NCI-H345 (cell line): ENCODE measurements at places on chromosomes 13 and 19.

- DNase-seq = no peak
These were observed 4.8 kb downstream of the FFAR3 start for GRCh38 chr19:35363001-35363590.

GRCh38 chr13:22220151-22221135, 549.6 kb downstream of the FGF9 start:
- no peak for DNase-seq

GRCh38 chr13:67224148-67224846, 5.8 kb downstream of the PCDH9 start:
- DNase-seq = peak; percentile 81

GRCh38 chr19:30116984-30117555, 175.0 kb downstream of the URI1 start:
- DNase-seq = no peak

GRCh38 chr19:54248016-54248601, 5.5 kb upstream of the LILRA6 start:
- DNase-seq = no peak

GRCh38 chr13:71399631-71400215, 467.3 kb downstream of the DACH1 start:
- DNase-seq = no peak

GRCh38 chr13:48502601-48503319, 30.1 kb downstream of the RCBTB2 start:
- DNase-seq = no peak

GRCh38 chr19:44747739-44748425, 626 bp upstream of the BCL3 start:
- no peak for DNase-seq

GRCh38 chr13:76860706-76861105, 25.5 kb downstream of the KCTD12 start:
- DNase-seq = no peak

- DNase-seq = no peak
These were observed 64.4 kb downstream of the RASA3 start for GRCh38 chr13:114067886-114068651.

GRCh38 chr19:5448374-5448773, 6.8 kb upstream of the ZNRF4 start:
- peak; percentile 67 for DNase-seq

DNA sequence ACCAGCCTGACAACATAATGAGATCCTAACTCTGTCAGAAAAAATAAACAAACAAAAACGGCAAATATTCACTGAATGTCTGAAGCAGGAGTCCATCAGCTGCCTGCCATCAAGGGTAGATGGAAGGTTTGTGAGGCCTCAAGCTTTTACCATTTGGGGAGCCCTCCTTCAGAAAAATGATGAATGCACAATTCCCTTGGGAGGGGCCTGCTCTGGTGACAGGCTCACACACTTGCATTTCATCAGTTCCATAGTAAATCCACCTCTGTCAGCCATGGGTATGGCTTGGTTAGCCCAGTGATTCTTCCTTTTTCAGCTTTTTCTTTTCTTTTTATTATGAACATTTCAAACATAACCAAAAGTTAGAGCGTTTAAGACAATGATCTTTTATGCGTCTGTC, 26.3 kb upstream of the KATNAL1 start:
- DNase-seq = no peak

- no peak for DNase-seq
These were observed 1.0 kb downstream of the MBNL2 start for GRCh38 chr13:97223037-97223710.

DNA sequence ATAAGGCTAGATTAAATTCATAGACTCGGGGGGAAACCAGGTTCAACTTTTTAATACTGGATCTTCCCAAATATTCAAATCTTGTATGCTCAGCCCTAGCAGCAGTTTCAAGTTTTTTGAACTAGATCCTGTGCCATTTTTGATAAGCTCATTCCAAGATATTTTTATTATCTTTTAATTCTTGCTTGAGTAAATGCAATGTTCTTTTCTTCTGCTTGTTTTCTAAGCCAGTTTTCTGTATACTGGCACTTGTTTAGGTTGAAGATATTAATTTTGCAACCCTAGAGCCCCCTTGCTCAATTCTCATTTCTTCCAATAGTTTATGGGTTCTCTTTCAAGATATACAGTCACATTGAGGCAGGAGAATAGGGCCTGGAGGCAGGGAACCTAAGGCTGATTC, 13.1 kb upstream of the PNMA8C start:
- no peak for DNase-seq

- DNase-seq = no peak
These were observed 28.6 kb downstream of the PEPD start for GRCh38 chr19:33492951-33493350.

- DNase-seq = no peak
These were observed 22.7 kb downstream of the MPND start for GRCh38 chr19:4365791-4366665.

- DNase-seq = no peak
These were observed 116.0 kb downstream of the SOX1 start for GRCh38 chr13:112182846-112183531.

GRCh38 chr19:4728871-4729270, 5.2 kb upstream of the DPP9 start:
- no peak for DNase-seq

DNA sequence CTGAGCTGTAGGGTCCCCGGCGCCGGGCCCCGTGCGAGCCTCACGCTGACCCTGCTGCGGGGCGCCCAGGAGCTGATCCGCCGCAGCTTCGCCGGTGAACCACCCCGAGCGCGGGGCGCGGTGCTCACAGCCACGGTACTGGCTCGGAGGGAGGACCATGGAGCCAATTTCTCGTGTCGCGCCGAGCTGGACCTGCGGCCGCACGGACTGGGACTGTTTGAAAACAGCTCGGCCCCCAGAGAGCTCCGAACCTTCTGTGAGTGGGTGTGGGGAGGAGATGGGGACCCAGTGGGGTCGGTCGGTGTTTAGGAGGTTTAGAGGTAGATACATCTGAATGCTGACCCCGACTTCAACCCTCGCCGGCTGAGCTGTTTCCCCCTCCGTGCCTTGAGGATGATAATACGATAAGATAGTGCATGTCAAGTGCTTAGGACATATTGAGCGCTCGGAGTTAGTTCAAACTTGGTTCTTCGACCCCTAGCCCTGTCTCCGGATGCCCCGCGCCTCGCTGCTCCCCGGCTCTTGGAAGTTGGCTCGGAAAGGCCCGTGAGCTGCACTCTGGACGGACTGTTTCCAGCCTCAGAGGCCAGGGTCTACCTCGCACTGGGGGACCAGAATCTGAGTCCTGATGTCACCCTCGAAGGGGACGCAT, 1.9 kb downstream of the ICAM5 start:
- no peak for DNase-seq

DNA sequence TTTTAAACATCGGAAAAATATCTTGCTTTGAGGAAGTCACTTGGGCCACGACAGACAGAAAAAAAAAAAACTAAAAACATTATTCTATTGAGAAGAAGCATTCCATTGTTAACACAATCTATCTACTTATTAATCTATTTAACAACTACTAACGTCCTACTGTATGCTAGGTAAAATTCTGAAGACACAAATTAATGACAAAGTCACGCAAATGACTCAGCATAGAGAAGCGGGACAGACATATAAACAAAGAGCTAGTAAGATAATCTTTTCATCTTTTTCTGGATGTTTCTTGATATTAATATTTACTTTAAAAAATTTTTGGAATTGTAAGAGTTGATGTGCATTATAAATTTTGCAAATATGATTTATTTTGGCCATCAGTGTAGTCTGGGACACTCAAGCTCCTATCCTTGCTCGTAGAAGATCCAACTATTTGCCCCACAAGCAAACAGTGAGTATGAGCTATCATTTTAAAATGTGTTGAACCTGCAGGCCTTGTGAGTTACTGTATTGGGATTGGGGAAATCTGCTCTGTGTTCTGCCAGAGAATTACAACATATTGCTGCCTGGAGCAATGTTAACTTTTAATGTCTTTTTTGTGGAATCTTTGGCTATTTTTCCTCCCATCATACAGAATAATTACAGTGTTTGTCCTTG, 109.1 kb downstream of the PCDH9 start:
- no peak for DNase-seq

GRCh38 chr13:23411220-23411619, 22.3 kb downstream of the SACS start:
- DNase-seq = no peak

- DNase-seq = no peak
These were observed 78.3 kb downstream of the ZNF486 start for GRCh38 chr19:20245309-20245708.

DNA sequence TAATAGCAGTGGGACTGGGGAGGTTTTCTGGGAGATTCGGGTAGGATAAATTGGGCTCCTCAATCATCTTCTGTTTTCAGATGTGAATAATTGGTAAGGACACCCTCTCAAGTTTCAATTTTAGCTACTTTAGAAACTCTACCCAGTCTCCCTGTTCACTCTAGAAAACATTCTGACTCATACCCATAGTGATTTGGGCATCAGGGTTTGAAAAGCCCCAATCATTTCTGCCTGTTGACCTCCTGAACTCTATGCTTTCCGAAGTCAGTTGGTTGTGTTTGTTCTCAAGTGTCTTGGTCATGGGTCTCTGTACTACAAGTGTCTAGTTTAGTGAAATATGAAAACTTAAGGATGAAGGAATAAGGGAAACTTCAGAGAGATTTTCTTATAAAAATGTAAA, 911.3 kb upstream of the GPC6 start:
- no peak for DNase-seq

- no peak for DNase-seq
These were observed 635.4 kb upstream of the ARGLU1 start for GRCh38 chr13:107203146-107203847.

DNA sequence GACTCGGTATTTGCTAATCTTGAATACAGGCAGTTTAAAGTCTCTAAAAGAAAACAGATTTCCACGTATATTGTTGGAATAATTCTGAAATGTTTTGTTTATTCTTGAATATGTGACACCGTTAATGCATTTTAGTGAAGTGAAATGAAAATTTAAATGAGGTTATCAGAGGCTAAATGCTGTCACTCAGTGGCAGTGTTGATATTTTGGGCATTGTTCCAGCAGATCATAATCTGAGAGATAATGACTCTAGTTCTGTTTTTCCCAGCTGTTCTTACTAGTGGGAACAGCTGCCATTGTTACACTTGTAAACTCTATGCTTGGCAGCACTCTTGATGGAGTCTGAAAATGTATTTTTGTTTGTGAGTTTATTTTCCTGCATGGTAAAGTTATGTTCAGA, 365.6 kb upstream of the SLC10A2 start:
- DNase-seq = peak; percentile 26

- DNase-seq = no peak
These were observed 5.3 kb upstream of the TEX101 start for GRCh38 chr19:43409415-43409814.

GRCh38 chr19:22116760-22117159, 64.5 kb downstream of the ZNF257 start:
- no peak for DNase-seq

- no peak for DNase-seq
These were observed 116.1 kb upstream of the TSC22D1 start for GRCh38 chr13:44692173-44692713.

GRCh38 chr13:32039056-32039455, 7.5 kb downstream of the FRY start:
- DNase-seq = no peak

- DNase-seq = no peak
These were observed 64.8 kb upstream of the ZNF536 start for GRCh38 chr19:30307191-30307974.

GRCh38 chr13:33445476-33445875, 159.9 kb upstream of the STARD13 start:
- DNase-seq = no peak

DNA sequence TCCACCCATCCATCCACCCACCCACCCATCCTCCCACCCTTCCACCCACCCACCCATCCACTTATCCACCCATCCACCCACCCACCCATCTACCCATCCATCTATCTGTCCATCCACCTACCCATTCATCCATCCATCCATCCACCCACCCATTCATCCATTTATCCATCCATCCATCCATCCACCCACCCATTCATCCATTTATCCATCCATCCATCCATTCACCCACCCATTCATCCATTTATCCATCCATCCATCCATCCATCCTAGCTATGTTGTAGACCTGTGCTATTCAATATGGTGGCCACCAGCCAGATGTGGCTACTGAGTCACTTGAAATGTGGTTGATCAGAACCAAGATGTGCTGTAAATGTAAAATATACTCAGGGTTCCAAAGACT, 5.1 kb downstream of the CAMSAP3 start:
- no peak for DNase-seq

DNA sequence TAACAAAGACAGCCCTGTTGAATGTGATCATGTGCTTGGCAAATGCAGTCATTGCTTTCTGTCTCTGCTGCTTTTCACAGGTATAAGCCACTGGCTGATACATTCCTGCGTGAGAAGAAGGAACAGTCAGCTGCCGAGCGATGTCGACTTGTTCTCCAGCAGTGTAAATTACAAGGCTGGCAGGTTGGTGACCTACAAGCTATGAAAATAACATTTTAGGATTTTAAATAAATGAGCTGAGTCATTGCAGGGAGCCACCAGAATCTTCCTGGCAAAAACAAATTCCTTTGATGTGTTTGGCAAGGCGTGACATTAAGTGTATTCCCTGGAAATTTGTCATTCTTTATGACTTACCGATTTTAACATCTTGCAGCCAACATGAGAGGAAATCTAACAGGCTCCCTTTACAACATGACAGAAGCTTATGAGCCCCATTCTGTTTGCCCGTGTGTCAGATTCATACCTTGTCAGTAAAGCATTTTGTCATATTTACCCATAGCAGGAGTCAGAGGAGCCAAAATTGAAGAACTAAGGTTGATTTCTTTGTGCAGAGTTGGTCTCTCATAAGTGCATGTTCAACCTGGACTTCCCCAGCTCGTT, 471.4 kb downstream of the MYO16 start:
- DNase-seq = no peak

DNA sequence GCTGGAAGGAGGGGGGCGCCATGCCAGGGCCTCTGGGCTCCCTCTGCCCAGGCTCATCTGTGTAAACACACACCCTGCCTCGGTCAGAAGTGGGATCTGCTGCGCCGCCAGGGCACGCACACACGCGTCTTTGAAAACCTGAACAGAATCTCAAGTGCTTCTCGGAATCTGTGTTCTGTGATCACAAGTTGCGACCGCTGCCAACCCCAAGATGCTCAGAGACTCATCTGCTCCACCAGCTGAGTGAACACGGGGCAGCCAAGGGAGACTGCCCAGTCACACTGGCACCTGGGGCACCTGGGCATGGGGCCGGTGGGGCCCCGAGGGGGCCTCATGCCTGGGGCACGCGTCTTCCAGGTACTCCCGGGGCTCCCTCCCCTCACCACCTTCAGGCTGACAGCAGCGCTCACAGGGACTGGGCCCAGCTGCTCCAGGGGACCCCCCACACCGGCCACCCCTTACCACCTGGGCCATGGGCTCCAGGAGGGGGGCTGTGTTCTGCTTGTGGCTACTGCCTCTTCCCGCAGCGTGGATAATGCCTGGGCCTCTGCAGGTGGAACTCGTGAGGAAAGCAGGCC, 59.0 kb downstream of the KLF2 start:
- DNase-seq = no peak

DNA sequence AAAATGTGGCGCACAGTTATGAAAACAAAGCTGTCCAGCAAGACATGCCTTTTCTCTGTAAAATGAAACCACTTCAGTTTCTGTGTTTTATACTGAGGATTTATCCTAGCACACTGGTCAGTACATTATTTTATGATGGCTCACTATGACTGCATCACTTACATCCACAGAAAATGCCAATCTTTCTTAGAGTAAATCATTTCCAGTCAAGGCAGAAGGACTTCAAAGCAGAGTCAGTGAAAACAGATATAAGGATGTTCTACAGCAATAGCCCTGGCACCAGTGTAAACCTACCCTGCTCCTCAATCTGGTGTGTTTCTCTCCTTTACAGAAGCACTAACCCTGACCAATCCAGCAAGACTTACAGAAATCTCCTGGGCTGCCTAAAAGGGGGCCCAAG, 473.5 kb downstream of the GPC6 start:
- DNase-seq = no peak

- no peak for DNase-seq
These were observed 5.5 kb downstream of the ZBTB7A start for GRCh38 chr19:4061178-4061682.
